ENCODE measurements at places on chromosomes 2 and 18.

- no peak for DNase-seq
These were observed 129.2 kb upstream of the ERBB4 start for GRCh38 chr2:212667751-212668316.

DNA sequence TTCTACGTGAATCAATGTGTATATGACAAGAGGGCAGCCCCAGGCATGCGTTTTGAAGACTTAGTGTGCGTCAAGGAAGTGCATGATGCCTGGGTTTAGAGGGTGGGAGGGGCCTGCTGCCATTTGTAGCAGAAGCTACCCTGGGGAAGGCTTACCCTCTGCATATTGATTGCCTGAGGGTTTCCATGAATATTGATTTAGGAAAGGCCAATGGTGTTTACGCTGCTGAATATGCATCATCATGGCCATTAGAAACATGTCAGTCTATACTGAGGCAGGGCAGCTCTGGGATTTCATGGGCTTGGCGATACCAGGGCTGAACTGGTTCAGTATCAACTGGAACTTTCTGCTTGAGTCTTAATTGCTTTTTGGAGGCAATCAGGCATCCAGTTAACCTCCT, 259.3 kb downstream of the DCDC2C start:
- no peak for DNase-seq

GRCh38 chr18:54116541-54117257, 107.8 kb downstream of the MBD2 start:
- no peak for DNase-seq

- DNase-seq = no peak
These were observed 28.2 kb downstream of the GREB1 start for GRCh38 chr2:11562011-11562410.

DNA sequence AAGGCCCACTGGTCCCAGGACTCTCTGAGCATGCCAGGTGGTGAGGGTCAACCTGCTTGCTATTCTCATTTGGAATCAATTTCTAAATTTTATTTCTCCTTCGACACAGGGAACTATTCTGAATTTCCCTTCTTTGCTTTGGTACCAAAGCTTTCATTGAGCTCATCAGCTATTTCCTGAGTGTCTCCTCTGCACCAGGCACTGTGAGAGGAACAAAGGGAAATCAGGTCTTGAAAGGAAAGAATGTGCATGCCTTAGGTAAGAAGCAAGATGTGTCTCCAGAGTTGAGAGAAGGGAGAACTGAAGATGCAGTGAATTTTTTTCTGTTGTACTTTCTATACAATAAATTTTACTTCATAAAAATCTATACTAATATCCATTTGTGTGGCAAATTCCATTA, 17.9 kb downstream of the SPATS2L start:
- DNase-seq = no peak

GRCh38 chr2:2569836-2570235, 238.8 kb upstream of the MYT1L start:
- DNase-seq = no peak

GRCh38 chr2:196983934-196984333, 57.4 kb upstream of the PGAP1 start:
- no peak for DNase-seq

- DNase-seq = no peak
These were observed 170.3 kb downstream of the HDAC4 start for GRCh38 chr2:239230318-239231052.

GRCh38 chr2:67719351-67719750, 322.2 kb downstream of the ETAA1 start:
- DNase-seq = no peak

GRCh38 chr2:62265106-62265505, 69.2 kb downstream of the B3GNT2 start:
- no peak for DNase-seq

DNA sequence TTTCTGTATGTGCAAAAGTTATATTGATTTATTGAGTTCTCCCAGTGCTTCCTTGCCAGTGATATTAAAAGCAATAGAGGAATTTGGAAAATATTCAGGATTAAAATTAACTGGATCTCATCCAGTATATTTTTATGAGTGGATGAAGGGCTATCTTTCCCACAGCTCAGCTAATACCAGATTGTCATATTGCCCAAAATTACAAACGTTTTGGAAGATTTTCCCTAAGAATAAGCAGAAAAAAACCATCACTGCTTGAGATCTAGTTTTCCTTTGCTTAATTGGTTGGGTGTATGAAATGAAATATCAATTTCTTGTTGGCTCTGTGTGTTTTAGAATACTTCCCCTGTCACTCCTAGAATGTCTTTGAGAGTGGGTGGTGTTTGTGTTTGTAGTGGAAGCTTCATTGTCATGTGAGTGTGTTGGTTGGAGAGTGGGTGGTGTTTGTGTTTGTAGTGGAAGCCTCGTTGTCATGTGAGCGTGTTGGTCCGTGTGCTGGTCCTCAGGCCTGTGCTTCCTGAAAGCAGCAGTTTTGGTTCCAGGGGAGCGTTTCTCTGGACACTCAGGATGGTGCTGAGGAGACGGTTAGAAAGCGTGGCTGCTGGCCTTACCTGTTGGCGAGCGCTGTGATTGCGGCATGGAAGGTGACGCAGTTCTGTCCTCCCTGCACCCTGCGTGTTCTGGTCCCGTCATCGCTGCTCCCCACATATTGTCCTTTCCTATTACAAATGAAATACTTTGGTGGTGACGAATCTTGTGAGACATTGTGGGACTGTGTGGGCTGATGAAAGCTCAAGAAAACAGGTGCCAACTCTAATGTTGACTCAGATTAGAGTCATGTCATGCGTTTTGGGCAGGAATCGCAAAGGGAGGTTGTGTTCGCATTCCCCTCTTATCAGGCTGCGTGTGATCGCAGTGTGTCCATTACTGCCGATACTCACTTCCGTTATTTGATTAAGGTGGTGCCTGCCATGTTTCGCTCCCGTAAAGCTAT, 12.4 kb downstream of the ASB1 start:
- DNase-seq = no peak

- no peak for DNase-seq
These were observed 321.5 kb upstream of the FSIP2 start for GRCh38 chr2:185417111-185417510.

DNA sequence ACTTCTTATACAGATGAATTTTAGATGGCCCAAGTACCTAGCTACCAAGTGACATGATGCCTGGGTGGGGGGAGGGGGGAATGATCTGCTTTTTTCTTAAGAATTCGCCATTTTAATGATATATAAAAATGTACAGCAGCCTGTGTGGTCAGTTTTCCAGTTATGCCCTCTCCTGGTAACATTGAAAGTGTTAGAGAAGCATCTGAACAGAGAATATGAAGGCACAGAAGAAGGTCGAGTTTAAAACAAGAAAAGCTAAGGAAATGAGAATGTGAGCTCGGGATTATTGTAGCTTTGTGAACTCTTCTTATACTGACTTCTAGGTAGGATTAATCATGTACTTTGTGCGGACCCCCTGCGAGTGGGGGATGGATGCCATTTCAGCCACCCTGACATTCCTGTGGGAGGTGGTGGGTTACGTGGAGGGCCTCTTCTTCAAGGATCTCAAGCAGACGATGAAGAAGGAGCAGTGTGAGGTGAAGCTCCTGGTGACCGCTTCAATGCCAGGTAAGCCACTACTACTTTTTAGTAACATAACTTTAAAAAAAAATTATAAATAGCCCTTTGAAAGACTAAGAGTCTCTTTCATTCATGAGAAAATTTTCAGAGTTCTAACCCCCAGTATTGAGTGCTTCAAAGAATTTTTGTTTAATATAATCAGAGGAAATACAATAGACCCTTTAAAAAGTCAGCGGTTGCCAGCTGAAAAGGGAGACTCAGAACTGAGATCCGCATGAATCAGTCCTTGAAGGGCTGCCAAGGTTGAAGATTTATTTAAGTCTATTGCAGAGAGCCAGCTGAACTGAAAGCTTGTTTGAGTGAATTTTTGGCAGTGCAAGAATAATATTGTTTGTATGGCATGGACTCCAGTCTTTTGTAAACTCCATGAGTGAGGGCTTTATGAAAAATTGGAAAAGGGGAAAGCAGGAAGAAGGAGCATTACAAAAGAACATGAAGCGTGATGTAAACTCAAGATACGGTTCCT, 68.6 kb upstream of the RPE start:
- no peak for DNase-seq

DNA sequence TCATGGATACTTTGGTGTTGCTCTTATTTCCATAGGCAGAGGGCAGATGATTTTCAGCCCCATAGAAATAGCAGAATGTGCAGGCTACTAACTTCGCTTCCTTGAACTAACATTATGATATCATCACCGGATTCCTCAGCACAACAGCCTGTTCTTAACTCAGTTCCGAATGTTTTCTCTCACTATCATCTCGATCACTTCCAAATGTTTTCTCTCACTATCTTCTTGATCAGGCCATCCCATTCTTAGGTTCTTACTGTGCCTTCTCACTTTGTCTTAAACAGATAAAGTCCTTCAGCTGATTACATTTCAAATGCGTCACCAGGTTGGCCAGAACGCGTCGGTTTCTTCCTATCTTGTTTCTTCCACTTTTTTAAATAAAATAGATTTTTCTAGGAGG, 11.4 kb upstream of the MBD2 start:
- no peak for DNase-seq

GRCh38 chr2:7009207-7009911, 92.1 kb downstream of the RNF144A start:
- DNase-seq = no peak

GRCh38 chr18:21134895-21135294, 23.3 kb upstream of the ROCK1 start:
- DNase-seq = no peak

GRCh38 chr2:27901234-27901633, 10.7 kb downstream of the BABAM2 start:
- no peak for DNase-seq

- no peak for DNase-seq
These were observed 337.8 kb upstream of the CDH2 start for GRCh38 chr18:28514699-28515098.

GRCh38 chr2:112698834-112699515, 21.8 kb upstream of the NT5DC4 start:
- DNase-seq = no peak

DNA sequence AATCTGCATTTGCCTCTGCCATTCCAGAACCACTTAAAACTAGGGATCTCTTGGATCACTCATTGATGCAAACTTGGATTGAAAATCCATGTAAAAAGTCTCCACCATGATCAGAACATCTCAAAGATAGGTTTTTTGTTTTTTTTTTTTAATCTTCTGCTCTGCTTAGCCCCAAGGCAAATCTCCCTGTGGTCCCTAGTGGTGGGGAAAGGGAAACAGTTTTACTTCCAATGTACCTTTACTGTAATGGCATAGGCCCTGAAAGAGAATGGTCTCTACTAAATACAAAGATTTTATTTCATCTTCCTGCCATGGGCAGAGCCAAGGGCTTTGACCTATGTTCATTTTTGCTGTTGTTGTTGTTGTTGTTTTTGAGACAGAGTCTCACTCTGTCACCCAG, 78.4 kb downstream of the KANSL1L start:
- no peak for DNase-seq

- no peak for DNase-seq
These were observed 166.7 kb downstream of the FHOD3 start for GRCh38 chr18:36464126-36464651.

DNA sequence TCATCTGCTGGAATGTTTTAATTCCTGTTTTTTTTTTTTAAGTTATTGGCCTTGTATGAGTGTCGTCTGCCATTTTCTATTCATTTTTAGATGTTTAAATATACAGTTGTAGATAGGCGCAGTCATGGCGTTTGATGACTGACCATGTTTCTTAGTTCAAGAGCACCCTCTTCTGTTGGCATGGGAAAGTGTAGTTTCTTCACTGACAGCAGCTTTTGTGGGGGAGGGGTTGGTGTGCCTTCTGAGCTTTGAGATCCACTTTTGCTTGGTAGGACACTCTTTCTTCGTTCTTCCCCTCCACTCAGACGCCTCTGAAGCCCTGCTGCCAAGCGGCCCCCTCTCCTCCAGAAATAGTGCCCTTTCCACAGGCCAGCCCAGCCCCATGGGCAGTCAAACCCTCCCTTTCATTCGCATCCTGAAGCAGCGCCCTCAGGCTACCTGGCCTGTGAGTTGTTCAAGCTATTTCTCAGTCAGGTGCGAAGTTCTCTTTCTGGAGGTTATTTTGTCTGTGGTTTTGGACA, 492.0 kb downstream of the TNS1 start:
- no peak for DNase-seq

DNA sequence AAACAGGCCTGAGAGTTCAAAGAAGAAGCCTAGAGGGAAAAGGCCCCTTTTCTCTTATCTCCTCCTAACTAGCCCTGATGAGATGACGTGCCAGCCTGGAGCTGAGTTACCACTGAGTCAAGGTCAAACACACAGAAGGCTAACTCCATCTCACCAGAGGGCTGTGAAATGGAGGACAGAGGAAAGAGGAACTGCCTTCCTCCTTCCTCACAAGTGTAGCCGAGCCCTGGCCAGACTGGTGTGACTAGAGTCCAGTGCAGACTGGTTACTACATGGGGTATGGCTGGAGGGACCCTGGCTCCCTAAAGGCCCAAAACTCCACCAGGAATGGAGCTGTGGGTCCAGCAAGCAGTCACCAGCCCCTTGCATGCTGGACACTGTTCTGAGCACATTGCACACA, 35.7 kb upstream of the GYPC start:
- DNase-seq = no peak

DNA sequence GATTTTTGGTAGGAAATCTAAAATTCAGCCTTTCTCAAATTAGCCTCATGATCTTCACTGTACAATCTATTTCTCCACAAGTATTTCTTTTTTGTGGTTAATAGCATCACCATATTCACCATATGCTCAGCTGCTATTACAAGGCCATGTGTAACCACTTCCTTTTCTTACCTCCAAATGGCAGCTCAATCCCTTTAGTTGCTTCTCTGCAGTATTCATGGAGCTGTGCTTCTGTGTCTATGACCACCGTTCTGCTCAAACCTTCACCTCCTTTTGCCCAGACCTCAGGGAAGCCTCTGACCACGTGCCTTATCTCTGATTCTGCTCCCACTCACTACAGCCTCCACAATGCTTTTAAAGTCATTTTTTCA, 126.7 kb upstream of the TMEM200C start:
- no peak for DNase-seq

GRCh38 chr2:127064642-127065250, 42.2 kb downstream of the BIN1 start:
- no peak for DNase-seq

GRCh38 chr2:73385123-73385503, 523 bp upstream of the ALMS1 start:
- DNase-seq = no peak

DNA sequence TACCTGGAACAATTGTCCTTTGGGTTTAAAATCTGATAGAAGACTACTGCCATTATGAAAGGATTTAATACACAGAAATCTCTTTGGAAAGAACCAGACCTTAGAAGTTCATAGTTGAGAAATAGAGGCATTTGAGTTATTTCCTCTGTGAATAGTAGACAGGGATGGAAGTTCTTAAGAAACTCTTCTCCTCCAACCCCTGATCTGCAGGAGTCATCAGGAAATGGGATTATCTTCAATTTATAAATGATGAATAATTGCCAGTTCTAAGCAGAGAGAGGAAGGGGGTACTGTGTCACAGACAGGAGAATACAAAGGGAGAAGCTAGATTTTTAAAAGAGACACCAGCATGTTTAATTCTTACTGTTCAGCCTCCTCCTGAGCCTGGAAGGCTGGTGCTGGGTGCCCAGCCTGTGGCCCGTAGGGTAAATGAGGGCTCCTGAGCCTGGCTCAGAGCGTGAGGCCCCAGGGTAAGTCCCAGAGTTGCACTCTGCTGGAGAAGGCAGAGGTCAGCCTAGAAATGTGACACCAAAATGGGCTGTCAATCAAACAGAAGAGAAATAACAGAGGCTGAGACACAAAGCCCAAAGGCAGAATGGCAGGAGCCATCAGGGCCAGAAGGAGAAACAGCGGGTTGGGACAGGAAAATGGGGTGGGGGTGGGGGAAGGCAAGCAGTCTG, 58.2 kb upstream of the PKDCC start:
- no peak for DNase-seq
